ENCODE measurements at places on chromosomes 6 and 20.

DNA sequence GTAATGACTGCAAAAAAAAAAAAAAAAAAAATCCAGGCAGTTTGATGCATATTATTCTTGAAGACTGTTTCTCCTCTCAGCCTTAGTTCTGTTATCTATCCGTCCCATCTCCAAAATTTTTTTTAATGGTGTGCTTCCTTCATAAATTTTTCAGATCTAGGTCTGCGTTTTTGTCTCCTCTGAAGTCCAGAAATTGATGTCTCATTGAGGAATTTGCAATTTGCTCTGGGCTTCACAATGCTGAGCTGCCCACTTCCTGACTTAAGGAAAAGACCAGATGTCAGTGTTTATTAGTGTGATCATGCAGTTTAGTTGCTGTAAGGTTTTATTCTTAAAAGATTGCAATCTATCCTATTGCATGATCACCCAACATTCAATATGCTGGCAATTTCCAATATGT lies 297.6 kb downstream of the ZNF217 start:
- peaks cover 80% of the 10 kb centered on the region for H3K27me3 ChIP-seq
- no peak overlapping the region for H3K4me3 ChIP-seq
- no peak for DNase-seq
- no peaks in the 10 kb centered on the region for H3K4me1 ChIP-seq

GRCh38 chr20:44070139-44070900 lies 116.7 kb downstream of the JPH2 start:
- H3K4me3 ChIP-seq: peak overlapping the region; percentile 86
- peaks cover 54% of the 10 kb centered on the region for H3K27me3 ChIP-seq
- peaks cover 18% of the 10 kb centered on the region for H3K36me3 ChIP-seq
- peaks cover 34% of the 10 kb centered on the region for H3K4me1 ChIP-seq
- peak; percentile 48 for DNase-seq
- H3K27ac ChIP-seq: peak overlapping the region; percentile 97

DNA sequence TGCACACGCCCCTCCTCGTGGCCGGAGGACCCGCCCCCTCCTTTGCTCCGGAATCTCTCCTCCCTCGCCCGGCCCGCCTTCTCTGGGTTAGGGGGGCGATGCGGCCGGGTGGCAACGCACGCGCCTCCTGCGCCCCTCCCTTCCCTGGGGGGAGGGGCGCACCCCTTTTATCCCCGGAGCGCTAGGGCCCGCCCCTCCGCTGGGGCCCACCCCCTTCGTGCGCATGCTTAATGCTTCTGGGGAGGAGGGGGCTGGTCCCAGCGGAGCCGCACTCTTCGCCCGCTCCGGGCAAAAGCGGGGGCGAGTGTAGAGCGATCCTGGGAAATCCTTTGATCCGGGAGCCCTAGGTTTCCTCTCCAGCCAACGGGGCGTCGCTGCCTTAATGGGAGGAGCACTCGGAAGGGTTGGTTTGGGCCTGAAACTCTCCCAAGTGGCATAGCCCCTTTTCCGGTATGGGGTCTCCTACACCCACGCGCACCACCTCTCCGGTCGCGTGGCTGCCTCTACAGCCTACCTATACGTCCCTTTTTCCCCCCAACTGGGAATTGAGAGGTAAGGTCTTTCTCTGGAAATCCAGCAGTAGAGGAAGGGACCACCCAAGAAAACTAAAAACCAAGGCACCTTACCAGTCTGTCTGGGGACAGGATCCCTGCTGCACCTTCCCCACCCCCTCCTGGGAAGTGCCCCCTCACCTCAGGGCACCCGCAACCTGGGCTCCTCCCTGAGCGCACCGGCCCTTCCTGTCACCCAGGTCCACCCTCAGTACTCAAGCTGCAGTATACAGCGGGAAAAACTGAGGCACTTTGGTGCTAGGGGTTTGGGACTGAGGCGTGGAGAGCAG lies 2.1 kb downstream of the SOX12 start:
- peaks cover 9% of the 10 kb centered on the region for H3K4me1 ChIP-seq
- peak overlapping the region; percentile 77 for H3K27ac ChIP-seq
- peaks cover 22% of the 10 kb centered on the region for H3K36me3 ChIP-seq

- H3K4me3 ChIP-seq: no peak overlapping the region
- no peaks in the 10 kb centered on the region for H3K27me3 ChIP-seq
- peak; percentile 10 for DNase-seq
- H3K4me1 ChIP-seq: peaks cover 19% of the 10 kb centered on the region
Measured at GRCh38 chr6:79913369-79913768, 34.0 kb downstream of the ELOVL4 start.

DNA sequence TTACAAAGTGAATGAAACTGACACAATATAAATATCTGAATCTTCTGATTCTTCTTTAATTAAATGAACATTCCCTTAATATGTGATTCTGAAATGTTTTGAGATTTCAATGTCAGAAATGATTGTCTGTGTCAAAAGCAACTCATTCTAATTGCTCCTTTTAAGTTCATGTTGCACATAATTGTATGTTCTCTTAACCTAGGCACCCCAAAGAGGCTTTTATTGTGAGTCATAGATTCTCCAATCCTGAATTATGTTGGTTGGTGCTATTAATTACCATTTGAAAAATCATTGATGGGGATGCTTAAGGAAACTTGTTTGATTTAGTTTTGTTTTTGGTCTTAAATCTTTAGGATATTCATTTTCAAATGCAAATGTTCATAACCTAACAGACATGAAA lies 829.7 kb upstream of the CITED2 start:
- H3K27ac ChIP-seq: no peak overlapping the region
- no peaks in the 10 kb centered on the region for H3K4me1 ChIP-seq
- H3K4me3 ChIP-seq: no peak overlapping the region
- no peaks in the 10 kb centered on the region for H3K36me3 ChIP-seq

DNA sequence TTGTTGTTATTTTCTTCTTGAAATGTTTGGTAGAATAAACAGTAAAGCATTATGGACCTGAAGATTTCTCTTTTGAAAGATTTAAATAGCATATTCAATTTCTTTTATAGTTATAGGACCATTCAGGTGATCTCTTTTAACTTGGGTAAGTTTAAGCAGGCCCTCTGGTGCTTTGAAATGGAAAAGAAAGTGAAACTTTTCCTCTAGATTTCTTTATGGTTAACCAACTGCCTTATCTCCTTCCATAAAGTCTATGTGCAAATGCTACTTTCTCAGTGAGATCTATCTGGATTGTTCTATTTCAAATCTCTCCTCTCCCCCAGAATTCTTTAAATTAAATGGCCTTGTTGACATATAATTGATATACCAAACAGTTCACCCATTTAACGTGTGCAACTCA lies 54.0 kb downstream of the PHACTR2 start:
- no peak overlapping the region for H3K4me3 ChIP-seq
- no peak for DNase-seq
- H3K4me1 ChIP-seq: peaks cover 9% of the 10 kb centered on the region
- no peak overlapping the region for H3K27ac ChIP-seq
- no peaks in the 10 kb centered on the region for H3K27me3 ChIP-seq

DNA sequence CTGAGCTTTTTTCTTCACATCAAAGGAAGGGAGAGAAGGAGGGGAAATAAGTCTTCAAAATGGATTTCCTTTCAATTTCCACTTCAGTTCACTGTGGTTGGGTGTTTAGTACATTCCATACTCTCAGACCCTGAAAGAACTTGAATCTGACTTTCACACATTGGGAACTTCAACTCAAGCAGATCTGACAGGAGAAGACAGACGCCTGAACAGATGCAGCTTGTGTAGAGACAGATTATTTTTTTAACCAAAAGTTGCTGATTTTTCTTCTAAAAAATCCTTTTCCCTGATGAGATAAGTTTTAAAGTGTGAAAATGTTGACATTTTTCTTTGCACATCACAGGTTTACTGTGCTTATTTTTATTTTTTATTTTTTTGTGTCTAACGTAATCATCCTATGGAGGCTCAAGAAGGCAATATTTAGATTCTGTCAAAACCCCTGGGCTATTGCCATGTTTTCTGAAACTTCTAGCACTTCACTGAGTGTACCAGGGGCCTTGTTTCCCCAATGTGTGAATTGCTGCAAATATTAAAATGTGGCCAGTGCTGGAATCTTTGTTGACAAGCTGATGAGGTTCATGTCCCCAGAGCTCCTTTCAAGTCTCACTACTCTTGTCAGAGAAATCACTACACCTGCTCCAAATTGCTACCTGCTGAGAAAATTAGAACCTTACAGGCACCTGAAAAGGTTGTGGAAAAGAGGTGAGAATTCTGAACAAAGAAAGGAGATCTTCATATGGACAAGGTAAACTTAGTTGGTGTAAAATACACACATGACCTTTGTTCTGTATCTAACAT lies 214.8 kb upstream of the BTBD3 start:
- no peaks in the 10 kb centered on the region for H3K36me3 ChIP-seq
- no peaks in the 10 kb centered on the region for H3K4me1 ChIP-seq
- H3K27ac ChIP-seq: no peak overlapping the region
- no peaks in the 10 kb centered on the region for H3K27me3 ChIP-seq

GRCh38 chr6:117018771-117019170 lies 141.7 kb downstream of the RFX6 start:
- H3K4me3 ChIP-seq: no peak overlapping the region
- H3K27ac ChIP-seq: no peak overlapping the region
- DNase-seq: no peak

GRCh38 chr6:106629103-106629858 lies at the start of the genes QRSL1 and RTN4IP1:
Gene QRSL1 (plus strand): TSS chr6:106629578. CDS start chr6:106629682, 104 bp downstream.
Gene RTN4IP1 (minus strand): TSS chr6:106629498. CDS start chr6:106629021, 477 bp downstream.
- H3K36me3 ChIP-seq: peaks cover 23% of the 10 kb centered on the region
- DNase-seq: peak; percentile 90
- no peaks in the 10 kb centered on the region for H3K27me3 ChIP-seq
- peak within 1 kb of the TSS; percentile 99 for H3K4me3 ChIP-seq
- peaks cover 20% of the 10 kb centered on the region for H3K4me1 ChIP-seq

GRCh38 chr20:34570859-34571306 lies 12.4 kb downstream of the MAP1LC3A start:
- peaks cover 18% of the 10 kb centered on the region for H3K36me3 ChIP-seq
- DNase-seq: no peak
- H3K4me3 ChIP-seq: no peak overlapping the region
- peaks cover 8% of the 10 kb centered on the region for H3K4me1 ChIP-seq
- H3K27ac ChIP-seq: peak overlapping the region; percentile 84

GRCh38 chr6:12504325-12504966 lies 212.1 kb upstream of the PHACTR1 start:
- no peak for DNase-seq
- no peaks in the 10 kb centered on the region for H3K36me3 ChIP-seq
- no peak overlapping the region for H3K27ac ChIP-seq
- H3K27me3 ChIP-seq: no peaks in the 10 kb centered on the region

DNA sequence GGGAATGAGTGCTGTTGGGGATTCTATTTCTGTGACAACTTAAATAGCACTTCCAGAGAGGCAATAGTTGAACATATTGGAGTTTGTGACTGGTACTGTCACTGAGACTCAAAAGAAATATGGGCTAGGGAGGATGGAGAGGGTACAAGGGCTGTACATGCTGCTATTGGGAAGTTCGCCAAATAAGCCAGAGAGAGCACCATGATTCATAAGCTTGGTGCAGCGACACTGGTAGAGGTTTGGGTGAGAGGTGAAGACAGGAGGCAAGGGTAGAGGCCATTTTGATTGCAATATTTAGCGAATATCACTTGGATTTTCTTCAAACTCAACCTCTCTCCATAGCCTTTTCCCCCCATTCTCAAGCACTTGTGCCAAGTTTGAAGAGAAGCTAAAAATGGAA lies 214.3 kb downstream of the OGFRL1 start:
- H3K27ac ChIP-seq: no peak overlapping the region
- H3K36me3 ChIP-seq: no peaks in the 10 kb centered on the region
- H3K4me1 ChIP-seq: no peaks in the 10 kb centered on the region
- H3K27me3 ChIP-seq: no peaks in the 10 kb centered on the region
- no peak for DNase-seq

GRCh38 chr6:118537574-118537973 lies 10.5 kb upstream of the PLN start:
- H3K27ac ChIP-seq: no peak overlapping the region
- no peaks in the 10 kb centered on the region for H3K36me3 ChIP-seq
- H3K27me3 ChIP-seq: no peaks in the 10 kb centered on the region
- H3K4me1 ChIP-seq: peaks cover 28% of the 10 kb centered on the region
- no peak overlapping the region for H3K4me3 ChIP-seq

- no peak overlapping the region for H3K4me3 ChIP-seq
- peaks cover 6% of the 10 kb centered on the region for H3K36me3 ChIP-seq
- H3K27ac ChIP-seq: peak overlapping the region; percentile 74
- no peaks in the 10 kb centered on the region for H3K27me3 ChIP-seq
- DNase-seq: no peak
- H3K4me1 ChIP-seq: peaks cover 34% of the 10 kb centered on the region
Measured at GRCh38 chr6:16600701-16601100, 160.6 kb downstream of the ATXN1 start.

GRCh38 chr6:11595903-11596302 lies 58.4 kb downstream of the TMEM170B start:
- no peaks in the 10 kb centered on the region for H3K4me1 ChIP-seq
- H3K27me3 ChIP-seq: peaks cover 40% of the 10 kb centered on the region
- H3K27ac ChIP-seq: no peak overlapping the region
- DNase-seq: no peak
- H3K36me3 ChIP-seq: no peaks in the 10 kb centered on the region

DNA sequence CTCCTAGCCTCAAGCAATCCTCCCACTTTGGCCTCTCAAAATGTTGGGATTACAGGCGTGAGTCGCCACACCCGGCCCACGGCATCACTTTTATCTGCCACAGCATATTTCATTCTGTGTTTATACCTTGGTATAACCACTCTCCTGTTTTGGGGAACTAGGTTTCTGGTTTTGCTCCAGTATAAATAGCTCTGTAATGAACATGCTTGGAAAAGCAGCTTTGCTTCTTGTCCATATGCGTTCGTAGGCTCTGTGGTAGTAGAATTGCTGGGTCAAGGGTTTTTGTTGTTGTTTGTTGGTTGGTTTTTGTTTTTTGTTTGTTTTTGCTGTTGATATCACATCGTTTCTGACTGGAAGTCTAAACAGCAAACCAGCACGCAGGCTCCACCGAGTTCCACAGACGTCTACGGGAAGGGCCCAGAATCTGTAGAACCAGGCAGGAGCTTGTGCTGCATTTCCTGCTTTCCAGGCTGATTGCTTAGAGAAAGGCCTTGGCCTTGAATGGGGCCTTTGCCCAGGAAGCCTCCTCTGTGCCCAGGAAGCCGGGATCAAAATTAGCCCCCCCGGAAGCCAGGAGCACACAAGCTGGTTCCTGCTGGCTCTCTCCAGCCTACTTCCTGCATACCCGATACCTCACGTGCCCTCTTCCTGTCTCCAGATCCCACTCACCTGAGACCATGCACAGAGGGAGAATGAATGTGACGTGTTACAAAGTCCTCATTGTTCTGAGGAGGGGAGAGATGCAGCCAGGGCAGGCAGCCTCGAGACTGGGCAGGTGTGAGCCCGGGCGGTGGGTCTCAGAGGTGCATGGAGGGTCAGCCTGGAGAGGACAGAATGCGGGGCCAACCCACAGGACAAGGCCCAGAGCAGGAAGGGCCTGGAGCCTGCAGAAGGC lies 34.7 kb downstream of the AAR2 start:
- no peak overlapping the region for H3K27ac ChIP-seq
- peaks cover 30% of the 10 kb centered on the region for H3K27me3 ChIP-seq
- H3K4me1 ChIP-seq: no peaks in the 10 kb centered on the region
- DNase-seq: no peak
- no peak overlapping the region for H3K4me3 ChIP-seq

GRCh38 chr6:68761985-68762384 lies 126.9 kb downstream of the ADGRB3 start:
- H3K27me3 ChIP-seq: no peaks in the 10 kb centered on the region
- no peak for DNase-seq

- peaks cover 32% of the 10 kb centered on the region for H3K27me3 ChIP-seq
- H3K4me1 ChIP-seq: no peaks in the 10 kb centered on the region
- no peak for DNase-seq
- no peak overlapping the region for H3K4me3 ChIP-seq
- H3K36me3 ChIP-seq: no peaks in the 10 kb centered on the region
- H3K27ac ChIP-seq: no peak overlapping the region
Measured at GRCh38 chr6:132685009-132685408, 26.0 kb upstream of the TAAR1 start.

- H3K4me3 ChIP-seq: peak overlapping the region; percentile 49
- H3K27me3 ChIP-seq: peaks cover 73% of the 10 kb centered on the region
- DNase-seq: peak; percentile 35
- no peaks in the 10 kb centered on the region for H3K4me1 ChIP-seq
Measured at GRCh38 chr6:27078734-27079357, 168.7 kb upstream of the PRSS16 start.
